ENCODE measurements at places on chromosomes 12 and 14.

DNA sequence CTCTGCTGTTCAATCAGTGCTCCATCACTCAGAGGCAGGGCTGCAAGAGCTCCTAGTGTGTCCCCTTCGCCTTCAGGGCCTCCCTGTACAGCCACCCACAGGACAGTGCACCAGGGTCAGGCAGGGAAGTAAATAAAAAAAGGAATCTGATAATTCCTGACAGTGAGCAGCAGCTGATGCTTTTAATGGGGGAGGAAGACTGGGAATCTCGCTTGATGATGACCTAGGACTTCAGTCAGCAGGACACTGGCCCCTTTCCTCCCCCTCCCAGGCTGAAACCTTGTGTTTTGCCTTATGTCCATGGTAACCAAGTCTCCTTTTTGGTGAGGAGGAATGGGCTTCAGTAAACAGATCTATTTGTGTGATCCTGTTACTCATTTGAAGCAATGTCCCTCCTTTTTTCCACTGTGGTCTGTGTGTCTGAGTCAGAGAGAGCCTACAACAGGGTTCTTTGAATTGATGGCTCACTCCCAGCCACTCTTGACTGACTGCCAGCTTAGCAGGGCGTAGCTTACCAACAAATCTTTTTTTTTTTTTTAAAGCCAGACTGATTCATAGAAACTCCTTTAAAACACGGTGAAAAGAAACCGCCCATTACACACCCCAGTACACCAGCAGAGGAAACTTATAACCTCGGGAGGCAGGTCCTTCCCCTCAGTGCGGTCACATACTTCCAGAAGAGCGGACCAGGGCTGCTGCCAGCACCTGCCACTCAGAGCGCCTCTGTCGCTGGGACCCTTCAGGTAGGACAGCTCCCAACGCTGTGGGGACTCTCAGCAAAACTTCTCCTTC, at the start of gene EMP1:
Gene EMP1, plus strand, starts transcription at position 597 of the 792 bp plus-strand sequence. CDS start 14,785 bp downstream, outside the sequence.
- peak; percentile 96 for DNase-seq

GRCh38 chr14:65943916-65944410, 531.4 kb downstream of the FUT8 start:
- DNase-seq: no peak

DNA sequence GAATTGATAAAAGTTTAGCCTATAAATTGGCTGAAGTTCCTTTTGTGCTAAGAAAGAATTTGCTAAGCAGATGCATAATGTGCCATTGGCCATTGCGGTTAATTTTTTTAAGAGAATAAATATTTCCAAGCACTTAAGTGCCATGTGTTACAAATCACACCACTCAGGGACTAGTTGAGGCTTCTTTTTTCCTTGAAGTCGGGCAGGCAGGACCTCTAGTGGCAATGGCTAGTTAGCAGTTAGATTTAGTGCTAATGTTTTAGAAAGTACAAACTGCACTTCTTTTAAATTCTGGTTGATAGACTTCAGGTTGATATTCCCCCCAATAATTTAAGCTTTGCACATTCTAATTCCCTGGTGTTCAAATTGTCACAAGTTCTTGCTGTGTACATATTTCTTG, 294.3 kb downstream of the APAF1 start:
- DNase-seq: peak; percentile 23

DNA sequence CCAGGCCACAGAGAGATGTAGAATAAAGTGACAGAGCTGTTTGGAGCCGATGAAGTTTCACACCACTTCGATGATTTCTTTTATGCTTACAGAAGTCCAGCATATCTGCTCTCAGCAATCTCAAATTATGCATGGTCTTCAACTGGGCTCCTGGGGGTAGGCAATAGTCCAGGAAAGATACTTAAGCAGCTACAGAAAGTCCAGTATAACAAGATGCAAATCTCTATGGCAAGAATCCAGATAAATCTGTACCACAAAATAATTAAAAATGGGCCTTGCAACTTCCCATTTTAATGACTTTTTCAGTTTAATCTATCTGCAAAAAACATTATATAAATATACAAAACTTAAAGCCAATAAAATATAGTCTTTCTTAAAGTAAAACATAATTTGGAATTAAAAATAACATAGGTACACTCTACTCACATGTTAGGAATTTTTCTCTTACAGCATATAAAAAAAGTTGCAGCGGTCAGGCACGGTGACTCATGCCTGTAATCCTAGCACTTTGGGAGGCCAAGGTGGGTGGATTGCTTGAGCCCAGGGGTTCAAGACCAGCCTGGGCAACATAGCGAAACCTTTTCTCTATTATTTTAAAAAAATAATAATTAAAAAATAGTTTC, 20.5 kb upstream of the RAD51AP1 start:
- DNase-seq: no peak

DNA sequence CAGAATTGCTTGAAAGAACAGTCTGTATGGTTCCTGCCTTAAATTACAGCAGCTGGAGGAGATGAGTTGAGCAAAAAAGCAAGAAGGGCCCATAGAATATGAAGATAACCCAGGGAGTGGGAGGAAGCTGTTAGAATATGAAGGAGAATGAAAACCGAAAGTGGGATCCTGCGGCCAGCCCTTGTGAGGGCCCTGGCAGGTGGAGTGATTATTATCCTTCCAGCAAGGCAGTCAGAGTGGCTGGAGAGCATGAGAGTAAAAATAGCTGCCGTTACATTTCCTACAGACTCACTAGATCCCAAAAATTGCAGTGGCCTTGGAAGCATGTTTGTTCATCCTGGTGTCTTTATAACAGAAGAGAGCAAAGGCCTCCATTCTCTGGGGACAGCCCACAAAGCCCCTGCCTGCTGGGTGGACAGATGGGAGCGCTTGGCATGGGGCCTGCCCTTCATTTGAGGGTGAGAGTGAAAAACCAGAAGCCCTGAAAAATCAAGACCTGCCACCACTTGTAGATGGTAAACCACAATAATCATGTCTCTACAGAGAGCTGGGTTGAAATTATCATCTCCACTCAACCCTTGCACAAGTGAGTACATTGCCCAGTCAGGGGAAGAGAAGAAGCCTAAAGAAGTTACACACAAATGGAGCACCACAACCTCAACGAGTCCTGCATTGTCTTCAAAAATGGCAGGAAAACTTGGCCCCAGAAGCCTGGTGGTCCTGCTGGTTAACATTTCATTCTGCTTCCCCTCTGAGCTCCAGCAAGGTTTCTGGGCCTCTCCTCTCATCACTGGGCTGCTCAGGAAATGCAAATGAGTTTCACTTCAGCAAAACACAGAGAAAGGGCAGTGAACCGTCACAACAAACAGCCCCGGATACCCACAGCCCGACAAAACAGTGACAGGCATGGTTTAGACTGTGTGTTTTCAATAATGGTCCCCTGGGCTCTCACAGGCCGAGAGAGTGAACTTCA, 20.5 kb downstream of the ZDHHC22 start:
- no peak for DNase-seq

DNA sequence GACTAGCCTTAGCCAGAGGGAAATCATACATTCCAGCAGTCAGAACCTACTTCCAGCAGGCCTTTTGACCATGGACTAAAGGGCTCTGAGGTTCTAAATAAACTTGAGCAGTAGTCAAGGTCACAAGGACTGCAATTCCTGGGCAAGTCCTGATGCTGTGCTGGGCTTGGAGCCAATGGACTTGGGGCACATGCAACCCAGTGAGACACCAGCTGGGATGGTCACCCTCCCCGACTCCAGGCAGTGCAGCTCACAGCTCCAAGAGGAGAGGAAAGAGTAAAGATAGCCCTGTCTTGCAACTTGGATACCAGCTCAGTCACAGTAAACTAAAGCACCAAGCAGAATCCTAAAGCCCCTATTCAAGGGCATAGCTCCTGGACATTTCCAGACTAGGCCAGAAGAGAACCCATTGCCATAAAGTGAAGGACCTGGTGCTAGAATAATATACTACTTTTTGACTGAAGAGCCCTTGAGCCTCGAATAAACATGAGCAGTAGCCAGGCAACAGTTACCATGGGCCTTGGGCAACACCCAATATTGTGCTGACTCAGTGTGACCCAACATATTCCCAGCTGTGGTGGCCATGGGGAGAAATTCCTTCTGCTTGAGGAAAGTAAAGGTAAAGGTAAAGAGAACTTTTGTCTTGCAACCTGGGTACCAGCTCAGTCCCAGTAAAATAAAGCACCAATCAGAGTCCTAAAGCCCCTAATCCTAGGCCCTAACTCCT, 226.2 kb upstream of the CLEC14A start:
- no peak for DNase-seq

- DNase-seq: no peak
Observed at GRCh38 chr12:68348419-68348818, 16.3 kb upstream of the MDM1 start.

- no peak for DNase-seq
Observed at GRCh38 chr12:14443531-14443930, 78.0 kb downstream of the ATF7IP start.

GRCh38 chr12:114320968-114321367, 85.0 kb downstream of the TBX5 start:
- no peak for DNase-seq

GRCh38 chr12:105024928-105025327, 38.8 kb downstream of the NOPCHAP1 start:
- DNase-seq: no peak

All from smooth muscle cell of the brain vasculature (primary cell).